ENCODE measurements at places on chromosomes 12 and 14.
A peak's percentile ranks its signal among the peaks of the same experiment; 100 is the strongest.

DNA sequence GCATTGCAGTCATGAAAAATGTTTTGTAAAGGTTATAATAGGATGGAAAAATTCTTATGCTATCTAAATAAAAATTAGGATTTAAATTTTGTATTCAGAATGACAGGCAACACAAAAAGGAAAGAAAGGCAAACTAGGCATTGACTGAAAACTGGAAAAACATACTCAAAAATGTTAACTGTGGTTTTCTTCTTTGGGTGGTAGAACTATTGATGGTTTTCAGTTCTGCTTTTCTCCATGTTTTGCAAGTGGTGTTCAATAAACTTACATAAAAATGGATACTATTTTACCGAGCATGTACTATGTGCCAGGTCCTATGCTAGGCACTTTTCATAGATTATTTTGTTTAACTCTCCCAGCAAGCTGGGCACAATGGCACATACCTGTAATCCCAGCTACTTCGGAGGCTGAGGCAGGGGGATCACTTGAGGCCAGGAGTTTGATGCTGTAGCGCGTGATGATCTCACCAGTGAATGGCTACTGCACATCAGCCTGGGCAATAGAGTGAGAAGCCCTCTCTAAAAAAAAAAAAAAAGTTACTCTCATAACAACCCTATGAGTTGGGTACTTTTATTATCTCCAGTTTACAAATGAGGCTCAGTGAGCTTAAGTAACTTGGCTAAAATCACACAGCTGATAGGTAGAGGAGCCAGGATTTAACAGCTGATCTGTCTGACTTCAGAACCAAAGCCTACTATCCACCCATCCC lies 26.3 kb upstream of the TCP11L2 start:
- peak; percentile 29 for DNase-seq

DNA sequence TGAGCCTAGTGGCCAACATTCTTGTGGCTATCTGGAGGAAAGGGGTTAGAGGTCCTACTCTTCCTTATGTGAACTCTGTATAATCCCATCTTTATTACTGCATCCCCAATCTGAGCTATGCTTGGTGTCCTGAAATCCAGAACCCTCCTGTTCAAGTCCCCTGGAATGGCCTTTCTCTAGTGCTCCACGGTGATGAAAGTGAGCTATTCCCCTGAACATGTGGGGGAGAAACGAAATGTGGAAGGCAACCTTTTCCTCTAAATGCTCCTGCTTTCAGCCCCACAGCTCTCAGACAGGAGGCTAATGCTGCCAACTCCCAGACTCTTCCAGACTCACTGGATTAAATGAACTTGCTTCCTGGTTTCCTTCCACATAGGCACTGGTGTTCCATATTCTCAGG lies 2.5 kb upstream of the PGAM5 start:
- DNase-seq = no peak

DNA sequence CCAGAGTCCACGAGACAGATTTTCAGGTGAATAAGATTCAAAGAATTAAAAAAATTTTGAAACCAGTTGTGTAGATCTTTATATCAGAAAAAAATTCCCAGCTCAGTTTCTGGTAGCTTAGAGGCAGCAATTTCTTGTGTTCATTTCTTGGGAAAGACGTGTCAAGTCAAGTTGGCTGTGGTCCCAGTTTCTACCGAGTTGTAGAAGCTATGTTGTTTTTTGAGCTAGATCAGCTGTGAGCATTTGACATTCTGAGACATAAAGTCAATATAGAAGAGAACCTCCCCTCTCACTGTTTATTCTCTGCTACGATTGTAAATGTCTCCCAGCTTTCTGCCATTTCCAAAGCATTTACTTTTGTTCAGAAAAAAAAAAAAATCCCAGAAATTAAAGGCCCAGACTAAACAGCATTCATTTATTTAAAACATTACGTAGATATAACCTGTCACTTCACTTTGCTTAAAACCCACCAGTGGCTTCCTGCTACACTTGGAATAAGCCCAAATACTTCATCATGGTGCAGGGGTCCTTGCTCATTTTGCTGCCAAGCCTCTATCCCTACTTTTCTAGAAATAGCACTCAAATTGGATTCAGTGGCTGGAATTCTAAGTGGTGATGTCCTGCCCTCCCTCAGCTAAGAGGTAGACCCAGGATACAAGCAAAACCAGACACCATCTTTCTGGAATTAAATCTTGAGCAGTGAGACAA lies 20.6 kb upstream of the PYGL start:
- DNase-seq = no peak

GRCh38 chr12:95858451-95859343 lies at the start of gene SNRPF:
Gene SNRPF, plus strand, starts transcription at chr12:95858952. Its CDS starts 122 bp downstream, at chr12:95859074.
- peak; percentile 85 for DNase-seq

GRCh38 chr12:50074936-50075807 lies 10.0 kb upstream of the SMARCD1 start:
- peak; percentile 81 for DNase-seq

Data from activated B cell treated with CpG ODN at 0.5 μM for 24 hours (primary cell).